ENCODE measurements at places on chromosomes 13 and 19. TPM values are rescaled to one million over a fixed set of nuclear protein-coding genes. Genes with fewer than 3 reads are reported as not detected.

LGALS14 gene
- not detected for polyA plus RNA-seq

DNA sequence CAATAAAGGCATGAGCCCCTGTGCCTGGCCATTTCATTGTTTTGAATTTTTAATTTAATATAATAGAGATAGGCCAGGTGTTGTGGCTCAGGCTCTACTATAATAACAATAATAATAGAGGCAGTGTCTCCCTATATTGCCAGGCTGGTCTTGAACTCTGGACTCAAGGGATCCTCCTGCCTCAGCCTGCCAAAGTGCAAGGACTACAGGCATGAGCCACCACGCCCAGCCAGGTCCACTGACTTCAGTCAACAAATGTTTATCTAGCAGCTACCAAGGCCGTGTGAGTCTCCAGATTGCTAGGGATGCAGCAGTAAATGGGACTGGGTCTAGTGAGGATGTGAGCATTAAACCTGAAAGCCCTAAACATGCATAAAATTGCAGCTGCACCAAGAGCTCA is 13.8 kb upstream of the ILF3 start:
- no peak for DNase-seq

- no peak for DNase-seq
Measured at GRCh38 chr19:17757125-17757524, 5.8 kb downstream of the FCHO1 start.

- no peak for DNase-seq
Measured at GRCh38 chr19:48878196-48879024, 6.2 kb downstream of the PPP1R15A start.

- no peak for DNase-seq
Measured at GRCh38 chr13:45464141-45464686, 525 bp upstream of the COG3 start.

ZNF98 gene
- 3.0 TPM for polyA plus RNA-seq

BRSK1 gene
- polyA plus RNA-seq, result 12.8 TPM

LSR gene
- 66.3 TPM for polyA plus RNA-seq

DNA sequence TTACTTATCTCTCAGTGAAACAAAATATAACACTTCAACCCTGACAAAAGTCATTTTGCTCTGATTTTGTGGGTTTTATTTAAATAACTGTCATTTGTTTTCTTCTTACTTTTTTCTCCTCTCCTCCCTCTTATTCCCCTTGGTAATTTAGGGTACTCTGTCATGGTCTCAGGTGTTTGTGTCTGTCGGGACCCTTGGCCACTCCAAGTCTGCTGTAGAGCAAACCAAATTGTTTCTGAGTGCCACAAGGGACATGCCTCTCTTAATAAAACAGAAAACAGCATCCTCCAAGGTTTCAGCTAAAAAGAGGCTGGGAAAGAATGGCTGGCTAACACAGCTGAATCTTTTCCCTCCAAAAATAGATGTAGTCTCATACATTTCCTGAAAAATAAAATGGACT is 573.1 kb upstream of the KLF12 start:
- no peak for DNase-seq

GRCh38 chr13:32537580-32538142 is 934 bp downstream of the N4BP2L2 start:
- no peak for DNase-seq

GRCh38 chr13:56907766-56908165 is 233.0 kb upstream of the PRR20A start:
- no peak for DNase-seq

DNA sequence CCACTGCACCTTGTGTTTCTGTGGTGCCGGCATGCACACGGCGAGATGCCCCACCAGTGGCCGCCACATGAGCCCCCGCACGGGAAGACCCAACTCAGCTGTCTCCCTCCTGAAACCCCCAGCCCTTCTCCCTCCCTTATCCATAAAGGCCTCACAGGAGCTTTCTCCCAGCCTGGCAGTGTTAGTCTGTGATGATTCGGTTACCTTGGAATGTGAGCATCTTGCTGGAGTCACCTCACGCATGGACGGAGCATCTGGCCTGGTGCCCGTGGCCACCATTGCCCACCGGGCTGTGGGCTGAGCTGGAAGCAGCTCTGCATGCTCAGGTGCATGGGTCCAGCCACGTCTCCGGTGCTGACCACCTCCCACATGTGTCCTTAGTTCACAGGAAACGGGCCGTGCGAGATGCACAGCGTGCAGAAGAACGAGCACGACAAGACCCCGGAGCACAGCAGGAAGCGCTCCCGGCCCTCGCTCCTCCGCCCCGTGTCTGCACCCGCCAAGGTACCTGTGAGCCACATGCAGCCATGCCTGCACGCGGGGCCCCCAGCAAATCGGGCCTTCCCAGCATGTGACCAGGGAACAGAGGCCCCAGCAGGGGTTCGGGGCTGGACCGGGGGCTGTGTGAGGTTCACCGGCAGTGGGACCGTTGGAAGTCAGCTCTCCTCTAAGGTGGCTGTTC is 22.0 kb downstream of the SIN3B start:
- DNase-seq, result no peak

GRCh38 chr13:114318624-114319023 is 4.3 kb downstream of the CHAMP1 start:
- DNase-seq, result no peak

DNA sequence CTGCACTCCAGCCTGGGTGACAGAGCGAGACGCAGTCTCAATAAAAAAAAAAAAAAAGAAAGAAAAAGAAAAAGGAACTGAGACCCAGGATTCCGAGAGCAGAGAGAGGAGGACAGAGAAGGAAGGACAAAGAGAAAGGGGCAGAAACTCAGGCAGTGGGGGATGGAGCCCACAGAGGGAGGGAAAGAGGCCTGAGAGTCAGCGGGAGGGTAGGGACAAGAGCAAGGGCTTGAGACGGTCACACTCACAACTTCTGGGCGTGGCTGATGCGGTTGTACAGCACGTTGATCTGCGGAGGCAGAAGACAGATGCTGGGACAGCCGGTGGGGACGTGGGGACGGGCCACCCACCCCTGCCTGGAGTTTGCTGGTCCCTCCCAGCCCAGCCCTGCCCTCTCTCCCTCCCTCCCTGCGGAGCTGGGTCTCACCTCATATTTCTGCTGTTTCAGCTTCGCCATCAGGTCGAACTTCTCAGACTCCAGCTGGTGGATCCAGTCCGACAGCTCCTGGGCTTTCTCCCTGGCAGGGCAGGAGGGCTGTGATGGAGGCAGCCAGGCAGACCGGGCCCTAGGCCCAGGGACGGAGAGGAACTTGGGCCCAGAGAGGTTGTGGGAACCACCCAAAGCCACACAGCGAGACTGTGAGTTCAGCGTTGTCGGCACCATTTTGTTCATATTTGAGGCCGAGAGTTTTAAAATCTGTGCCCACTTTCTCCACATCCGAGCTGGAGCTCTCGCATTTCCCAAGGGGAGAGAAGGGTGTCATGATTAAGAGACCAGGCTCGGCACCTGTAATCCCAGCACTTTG is 15.2 kb downstream of the TNNT1 start:
- no peak for DNase-seq

DNA sequence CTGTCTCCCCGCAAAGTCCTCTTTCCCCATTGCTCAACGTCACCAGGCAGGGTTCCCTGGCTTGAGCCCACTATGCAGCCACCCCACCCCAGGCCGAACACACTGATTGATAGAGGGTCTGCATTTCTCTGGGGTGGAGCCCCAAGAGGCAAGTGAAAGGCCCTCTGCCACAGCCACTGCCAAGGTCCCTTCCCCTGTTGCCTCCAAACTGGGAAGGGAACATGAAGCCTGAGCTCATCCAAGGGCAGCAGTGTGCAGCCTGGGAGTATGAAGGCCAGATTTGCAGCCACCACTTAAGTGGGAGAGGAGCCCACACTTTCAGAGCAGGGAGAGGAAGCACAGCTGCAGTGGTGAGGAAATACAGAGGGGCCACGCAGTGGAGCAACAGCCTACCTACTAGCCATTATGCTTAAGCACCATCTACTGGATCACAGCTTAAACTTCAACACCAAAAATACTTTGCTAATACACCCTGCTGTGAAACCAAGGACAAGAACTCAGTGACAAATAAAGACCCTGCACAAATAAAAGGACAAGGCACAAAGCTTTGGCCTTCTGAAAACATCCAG is 48.6 kb downstream of the UBL3 start:
- DNase-seq, result no peak

DNA sequence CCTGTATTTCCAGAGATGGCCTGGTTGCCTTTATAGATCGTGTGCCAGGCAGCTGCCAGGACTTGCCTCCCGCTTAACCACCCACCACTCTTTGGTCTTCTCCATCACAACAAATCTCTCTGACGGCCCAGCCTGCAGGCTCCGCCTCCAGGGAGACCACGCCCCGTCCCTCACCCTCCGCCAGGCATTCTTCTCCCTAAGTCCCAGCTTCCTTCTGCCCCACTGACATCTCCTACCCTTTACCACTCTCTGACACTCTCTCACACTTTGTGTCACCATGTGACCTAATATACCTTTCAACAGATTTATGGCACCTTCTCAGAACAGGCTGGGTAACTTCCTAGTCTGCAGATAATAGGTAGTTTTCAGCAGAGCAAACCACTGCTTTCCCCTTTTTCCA is 95.1 kb downstream of the CAB39L start:
- no peak for DNase-seq

GRCh38 chr19:2246801-2247361 is 2.2 kb upstream of the AMH start:
- DNase-seq, result no peak

- no peak for DNase-seq
Measured at GRCh38 chr19:17448131-17448967, at the start of gene TMEM221. Gene TMEM221 (minus strand): TSS chr19:17448668. CDS start chr19:17448462, 206 bp downstream.

POU2F2 gene
- polyA plus RNA-seq, result 1.1 TPM

DNA sequence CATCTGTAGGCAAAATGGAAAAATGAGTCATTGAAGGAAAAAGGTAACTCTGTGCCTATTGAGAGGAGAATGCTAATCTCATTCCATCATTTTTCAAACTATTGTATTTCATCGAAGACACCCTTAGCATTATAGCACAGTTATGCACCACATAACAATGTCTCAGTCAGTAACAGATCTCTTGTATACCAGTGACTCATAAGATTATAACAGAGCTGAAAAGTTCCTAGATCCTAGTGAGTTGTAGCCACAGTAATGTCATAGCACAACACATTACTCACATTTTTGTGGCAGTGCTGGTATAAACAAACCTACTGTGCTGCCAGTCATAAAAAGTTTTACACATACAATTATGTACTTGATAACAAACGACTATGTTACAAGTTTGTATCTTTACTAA is 1077.6 kb downstream of the DIAPH3 start:
- DNase-seq, result no peak

ZNF677 gene
- 49.7 TPM for polyA plus RNA-seq

CEACAM1 gene
- polyA plus RNA-seq, result 9.9 TPM

DNA sequence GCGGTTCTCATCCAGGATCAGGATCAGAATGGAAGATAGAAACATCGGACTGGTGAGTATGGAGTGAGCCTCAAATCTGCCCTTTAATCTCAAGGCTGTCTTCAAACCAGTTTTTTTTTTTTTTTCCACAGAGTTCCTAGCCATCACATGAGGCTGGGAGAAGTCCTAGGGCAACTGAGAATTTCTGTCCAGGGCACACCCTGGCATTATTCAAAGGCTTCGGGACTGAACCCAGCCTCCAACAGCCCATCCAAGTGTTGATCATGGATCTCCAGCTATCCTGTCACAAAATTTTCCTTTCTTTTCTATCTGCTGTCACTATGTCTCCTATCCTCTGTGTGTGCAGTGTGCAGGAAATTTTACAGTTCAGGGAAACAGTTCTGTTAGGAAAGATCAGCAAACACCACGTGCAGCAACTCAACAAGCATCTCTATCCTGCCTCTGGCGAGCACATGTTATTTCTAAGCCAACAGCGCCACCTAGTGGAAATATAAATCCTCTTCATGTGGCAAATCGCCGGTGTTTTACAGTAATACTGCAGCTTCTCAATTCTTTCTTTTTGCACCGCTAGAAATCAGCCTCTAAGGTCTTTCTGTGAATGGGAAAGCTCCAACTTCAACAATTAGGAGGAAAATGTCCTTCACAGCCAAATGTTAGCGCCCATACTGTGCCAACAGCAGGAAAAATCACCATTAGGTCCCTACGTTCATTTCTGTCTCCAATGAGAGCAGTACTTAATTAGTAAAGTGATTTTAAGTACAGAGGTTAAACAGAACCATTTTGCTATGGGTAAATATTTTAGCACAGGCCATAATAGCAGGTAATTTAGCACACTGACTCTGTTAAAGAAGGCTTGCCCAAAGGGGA is 21.4 kb upstream of the ZNF181 start:
- peak; percentile 45 for DNase-seq

DNA sequence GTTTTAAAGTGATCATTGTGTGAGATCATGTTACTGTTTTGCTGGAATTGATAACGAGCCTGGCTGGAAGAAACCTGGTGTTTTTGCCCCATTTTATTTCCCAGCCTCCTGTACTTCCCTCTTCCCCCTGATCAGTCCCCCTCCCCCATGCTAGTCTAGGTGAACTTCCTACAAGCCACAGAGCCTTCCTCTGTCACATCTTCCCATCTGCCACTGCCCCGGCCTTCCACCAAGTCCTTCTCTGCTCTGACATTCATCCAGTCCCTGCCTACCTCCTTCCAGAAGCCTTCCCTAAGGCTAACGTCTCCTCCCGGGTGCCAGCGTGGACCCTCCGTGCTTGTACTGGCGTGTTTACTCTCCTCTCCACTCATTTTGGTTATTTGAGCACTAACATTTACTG is 14.3 kb downstream of the FARP1 start:
- no peak for DNase-seq

DNA sequence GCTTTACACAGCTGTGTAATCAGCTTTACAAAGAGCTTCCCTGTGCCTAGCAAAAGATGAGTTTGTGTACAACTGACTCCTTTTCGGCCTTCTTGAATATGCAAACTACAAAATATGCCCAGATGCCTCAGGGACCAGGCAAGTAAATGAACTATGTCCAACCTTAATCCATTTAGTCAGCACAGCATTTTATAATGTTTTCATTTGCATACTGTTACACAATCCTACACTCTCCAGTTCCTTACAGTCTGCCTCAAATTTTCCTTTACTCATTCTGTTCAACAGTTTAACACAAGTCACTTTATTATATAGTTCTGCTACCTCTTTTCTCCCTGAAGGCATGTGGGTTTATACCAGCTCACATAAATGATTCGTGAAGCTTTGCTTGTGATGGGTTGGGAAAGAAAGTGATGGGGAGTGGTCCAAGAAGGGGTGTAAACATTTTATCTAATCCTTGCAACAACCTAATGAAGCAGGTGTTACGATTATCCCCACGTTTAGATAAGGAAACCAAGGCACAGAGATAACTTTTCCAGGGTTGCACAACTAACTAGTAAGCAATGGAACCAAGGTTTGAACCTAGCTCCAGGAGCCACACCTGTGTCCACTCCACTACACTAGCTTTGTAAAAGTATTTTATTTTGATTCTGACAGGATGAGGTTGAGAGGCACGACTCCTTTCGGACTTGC is 3.3 kb upstream of the USP12 start:
- DNase-seq, result no peak
